ENCODE measurements at places on chromosomes 6 and 20.

DNA sequence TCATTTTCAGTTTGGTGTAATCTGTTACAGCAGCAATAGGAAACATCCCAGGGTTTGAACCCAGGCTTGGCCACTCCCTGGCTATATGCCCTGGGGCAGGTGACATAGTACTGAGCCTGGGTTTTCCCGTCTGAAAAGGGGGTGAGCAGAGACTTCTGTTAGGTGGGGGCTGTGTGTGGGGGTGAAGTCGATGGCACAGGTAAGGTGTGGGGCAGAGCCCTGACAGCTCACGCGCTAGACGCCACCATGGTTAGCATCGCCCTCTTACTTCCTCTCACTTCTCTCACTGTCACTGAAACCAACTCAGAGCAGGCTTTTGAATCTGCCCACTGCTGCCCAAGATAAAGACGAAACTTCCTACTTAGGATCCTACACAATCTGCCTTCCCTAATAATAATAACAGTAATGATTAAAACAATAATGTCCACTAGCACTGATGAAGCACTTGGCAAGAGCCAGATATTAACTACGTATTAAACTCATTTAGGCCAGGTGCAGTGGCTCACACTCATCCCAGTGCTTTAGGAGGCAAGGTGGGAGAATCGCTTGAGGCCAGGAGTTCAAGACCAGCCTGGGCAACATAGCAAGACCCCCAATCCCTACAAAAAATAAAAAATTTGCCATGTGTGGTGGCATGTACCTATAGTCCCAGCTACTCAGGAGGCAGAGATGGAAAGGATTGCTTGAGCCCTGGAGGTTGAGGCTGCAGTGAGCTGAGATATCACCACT, 117.9 kb upstream of the PTPN1 start:
- no peak for DNase-seq

- no peak for DNase-seq
Measured at GRCh38 chr6:66883453-66883852, 1176.4 kb upstream of the EYS start.

DNA sequence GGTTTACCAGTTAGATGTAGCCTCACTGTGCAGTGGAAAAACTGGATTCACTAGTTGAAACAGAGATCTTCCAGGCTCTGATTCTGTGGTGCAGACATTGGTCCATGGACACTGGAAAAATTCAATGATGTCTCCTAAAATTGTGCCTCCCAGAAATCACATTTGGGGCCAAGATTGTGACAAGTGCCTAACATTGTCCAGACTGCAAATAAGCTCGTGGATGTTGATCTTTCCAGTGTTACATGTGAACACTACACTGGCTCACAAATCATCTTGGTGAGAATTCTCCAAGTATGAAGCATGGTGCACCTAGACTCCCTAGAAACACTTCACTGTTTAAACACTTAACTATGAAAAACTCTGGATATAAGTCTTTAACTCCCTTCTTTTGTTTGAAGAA, 140.4 kb downstream of the HAO1 start:
- no peak for DNase-seq

DNA sequence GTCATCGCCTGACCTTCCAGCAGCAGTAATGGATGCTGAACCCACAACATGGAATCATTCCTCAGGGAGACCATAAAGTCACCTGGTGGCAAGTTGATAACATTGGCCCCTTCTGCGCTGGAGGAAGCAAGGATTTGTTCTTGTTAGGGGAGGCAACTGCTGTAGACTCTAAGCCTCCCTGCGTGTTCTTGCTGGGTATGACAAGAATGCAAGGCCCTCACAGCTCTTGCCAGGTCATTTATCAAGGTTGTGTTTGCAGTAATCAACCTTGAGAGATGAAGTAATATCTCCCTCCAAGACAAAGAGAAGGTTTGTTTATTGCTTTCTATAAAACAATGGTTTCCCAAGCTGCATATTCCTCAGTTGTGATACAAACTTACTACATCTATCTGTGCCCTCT, 80.9 kb downstream of the PERP start:
- DNase-seq = no peak

GRCh38 chr6:25017486-25017885, 81.7 kb upstream of the RIPOR2 start:
- DNase-seq = no peak

DNA sequence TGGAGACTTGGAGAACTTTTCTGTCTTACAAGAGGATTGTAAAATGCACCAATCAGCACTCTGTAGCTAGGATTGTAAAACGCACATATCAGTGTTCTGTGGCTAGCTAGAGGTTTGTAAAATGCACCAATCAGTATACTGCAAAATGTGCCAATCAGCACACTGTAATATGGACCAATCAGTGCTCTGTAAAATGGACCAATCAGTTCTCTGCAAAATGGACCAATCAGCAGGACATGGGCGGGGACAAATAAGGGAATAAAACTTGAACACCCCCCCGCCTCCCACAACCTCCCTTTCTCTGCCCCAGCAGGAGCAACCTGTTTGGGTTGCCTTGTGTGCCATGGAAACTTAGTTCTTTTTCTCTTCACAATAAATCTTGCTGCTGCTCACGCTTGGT, 12.8 kb upstream of the RPS10 start:
- DNase-seq = no peak

Data from hepatocyte (in vitro differentiated cells).